ENCODE measurements at places on chromosomes 4 and X.

DNA sequence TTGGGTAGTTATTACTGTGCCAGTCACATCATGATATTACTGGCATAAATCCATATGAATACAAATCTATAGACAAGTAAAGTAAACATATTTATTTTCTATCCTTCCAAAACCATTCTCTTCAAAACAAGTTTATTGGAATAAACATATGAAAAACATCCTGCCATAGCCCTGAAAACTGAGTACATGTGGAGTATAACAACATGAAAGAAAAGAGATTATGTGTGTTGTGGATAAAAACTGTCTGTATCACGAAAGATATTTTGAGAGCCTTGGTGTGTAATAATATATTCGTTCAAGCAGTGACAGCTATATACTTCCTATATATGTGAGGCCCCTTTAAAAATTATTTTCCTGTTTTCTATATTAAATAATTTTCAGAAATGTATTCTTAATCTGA lies 1742.2 kb downstream of the ARAP2 start:
- DNase-seq, result no peak

- DNase-seq, result no peak
Observed at GRCh38 chr4:91611782-91612181, 692.0 kb upstream of the GRID2 start.

DNA sequence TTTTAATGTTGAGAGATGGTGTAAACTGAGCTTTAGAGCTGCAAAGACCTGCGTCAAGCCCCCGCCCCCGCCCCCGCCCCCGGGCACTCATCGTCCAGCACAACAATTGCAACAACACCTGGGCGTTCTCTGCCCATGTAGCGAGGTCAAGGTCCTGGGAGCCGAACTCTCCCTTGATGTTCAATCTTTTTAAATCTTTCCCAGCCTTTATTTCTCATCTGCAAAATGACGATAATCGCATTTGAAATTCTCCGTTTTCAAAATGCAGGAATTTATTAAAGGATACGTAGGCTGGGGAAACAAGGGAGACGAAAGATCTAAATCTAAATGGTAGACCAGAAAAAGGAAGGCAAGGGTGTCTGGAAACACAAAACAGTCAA lies 648 bp upstream of the MSMO1 start:
- no peak for DNase-seq

- DNase-seq, result no peak
Observed at GRCh38 chr4:26510334-26510964, 20.2 kb upstream of the CCKAR start.
